ENCODE measurements at places on chromosomes 6 and 20. TPM values are rescaled to one million over a fixed set of nuclear protein-coding genes. Genes with fewer than 3 reads are reported as not detected.

The SLC26A8 gene
- 0.21 TPM for total RNA-seq

The LY6G6C gene
- total RNA-seq: 0.41 TPM

DNA sequence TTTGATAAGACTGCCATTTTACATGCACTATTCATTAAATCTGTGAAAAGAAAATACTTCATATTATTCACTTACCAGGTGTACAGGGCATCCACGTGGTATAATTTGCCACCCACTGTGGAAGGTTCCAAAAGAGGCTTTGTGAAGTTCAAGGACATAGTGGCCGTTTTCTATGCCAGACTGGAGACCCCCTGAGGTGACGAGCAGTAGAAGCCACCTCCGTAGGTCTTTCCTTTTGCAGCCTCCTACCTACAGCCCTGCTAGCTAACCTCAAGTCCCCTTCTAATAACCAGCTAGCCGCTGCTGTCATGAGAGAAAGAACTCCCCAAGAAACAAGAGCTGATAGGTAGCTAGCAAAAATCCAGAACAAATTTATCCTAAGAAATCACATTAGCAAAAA lies 110.5 kb downstream of the ARHGAP18 start:
- ATAC-seq: no peak

DNA sequence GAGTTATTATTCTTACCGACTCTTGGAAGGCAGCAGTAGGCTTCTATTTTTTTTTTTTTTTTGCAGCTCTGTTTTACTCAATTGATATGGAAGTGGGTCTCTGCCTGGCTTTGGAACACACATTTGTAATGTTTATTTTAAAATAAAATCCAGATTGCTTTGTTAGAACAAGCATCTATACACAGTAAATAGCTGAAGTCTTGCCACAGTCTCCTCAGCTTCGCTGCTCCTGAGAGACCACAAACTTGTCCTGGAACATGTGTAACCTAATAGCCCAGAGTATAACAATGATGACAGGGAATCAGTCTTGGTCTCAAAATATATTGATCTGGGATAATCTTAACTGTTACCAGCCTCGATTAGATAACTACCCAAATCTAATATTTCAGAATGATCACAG lies 299.8 kb upstream of the NOX3 start:
- ATAC-seq: no peak

DNA sequence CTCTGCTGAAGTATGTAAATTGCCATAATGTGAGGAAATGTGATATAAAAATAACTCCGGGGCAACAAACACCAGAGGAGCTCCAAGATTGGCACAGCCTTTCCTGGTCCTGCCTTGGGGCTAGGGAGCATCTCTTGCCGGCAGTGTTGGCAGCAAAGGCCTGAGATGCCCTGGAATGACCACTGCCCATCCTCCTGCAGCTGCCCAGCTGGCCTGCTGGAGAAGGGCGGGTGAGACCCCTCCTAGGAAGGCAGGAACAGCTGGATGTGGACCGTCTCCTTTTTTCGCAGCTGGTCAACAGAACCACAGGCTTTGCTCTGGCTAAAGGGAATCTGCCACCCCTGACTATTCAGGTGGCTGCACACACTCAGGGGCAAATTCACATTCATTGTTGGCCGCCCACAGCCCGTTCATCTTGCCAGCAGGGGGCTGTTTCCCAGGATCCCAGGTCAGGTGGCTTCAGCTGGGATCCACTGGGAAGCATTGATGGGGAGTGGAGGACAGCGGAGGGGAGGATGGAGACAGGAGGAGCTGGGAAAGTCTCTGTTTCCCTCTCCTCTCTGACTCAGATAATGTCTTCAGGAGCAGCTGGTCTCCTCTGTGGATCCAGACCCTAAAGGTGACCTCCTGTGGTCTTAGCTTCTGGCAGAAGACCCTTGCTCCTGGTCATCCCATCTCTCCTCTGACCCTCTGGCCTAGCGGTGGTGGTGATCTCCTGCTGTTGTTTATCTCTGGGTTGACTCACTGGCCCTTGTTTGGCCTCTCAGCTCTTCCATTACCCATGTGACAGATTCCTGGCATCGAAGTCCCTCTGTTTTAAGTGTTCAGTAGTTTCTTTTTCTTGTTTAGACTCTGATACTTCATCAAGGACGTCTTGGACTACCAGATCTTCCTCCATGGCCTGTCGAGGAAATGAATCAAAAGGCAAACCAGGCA lies 336.7 kb downstream of the DHX35 start:
- ATAC-seq: no peak

DNA sequence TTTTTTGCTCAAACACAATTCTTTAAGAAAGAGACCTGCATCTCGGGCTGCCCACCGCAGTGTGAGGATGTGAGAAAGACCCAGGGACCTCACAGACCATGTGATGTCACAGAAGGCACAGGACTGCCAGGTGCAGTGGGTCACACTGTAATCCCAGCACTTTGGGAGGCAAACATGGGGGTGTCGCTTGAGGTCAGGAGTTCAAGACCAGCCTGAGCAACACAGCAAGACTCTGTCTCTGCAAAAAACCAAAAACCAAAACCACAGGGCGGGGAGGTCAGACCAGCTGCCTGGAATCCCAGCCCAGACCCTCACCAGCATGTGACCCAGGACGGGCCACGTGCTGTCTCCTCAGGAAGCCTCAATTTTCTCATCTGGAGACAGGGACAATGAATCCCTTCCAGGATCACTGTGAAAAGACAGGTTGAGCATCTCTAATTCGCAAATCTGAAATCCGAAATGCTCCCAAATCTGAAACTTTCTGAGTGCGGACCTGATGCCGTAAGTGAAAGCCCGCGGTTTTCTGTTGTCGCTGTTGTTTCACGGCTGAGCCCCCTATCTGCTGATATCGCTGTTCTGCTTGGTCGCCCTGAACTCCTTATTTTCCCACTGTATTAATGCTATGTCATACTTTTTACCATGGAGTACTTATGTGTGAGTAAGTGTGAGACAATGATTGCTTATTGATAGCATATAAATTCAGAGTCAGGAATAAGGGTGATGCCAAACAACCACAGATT lies 159.5 kb upstream of the PTPN1 start:
- no peak for ATAC-seq
